ENCODE measurements at places on chromosomes 16 and 17. TPM values are rescaled to one million over a fixed set of nuclear protein-coding genes. Genes with fewer than 3 reads are reported as not detected.

MYH3 gene
- 6.1 TPM for total RNA-seq

ITGB4 gene
- total RNA-seq: 0.91 TPM

TAT gene
- not detected for total RNA-seq

CDT1 gene
- 78.9 TPM for total RNA-seq

TMC7 gene
- not detected for total RNA-seq

ADCY7 gene
- total RNA-seq: 213 TPM

KRTAP4-6 gene
- not detected for total RNA-seq

AANAT gene
- not detected for total RNA-seq

TMEM219 gene
- 54.0 TPM for total RNA-seq

CXCL16 gene
- total RNA-seq: 4.4 TPM

CYBA gene
- total RNA-seq: 567 TPM

GLYR1 gene
- total RNA-seq: 120 TPM

TK1 gene
- 50.4 TPM for total RNA-seq

PSMD12 gene
- total RNA-seq: 58.1 TPM

DBNDD1 gene
- total RNA-seq: 0.41 TPM

GAS7 gene
- total RNA-seq: not detected
